Left forelimb (tissue), 1 donor: ENCODE measurements at places on chromosomes 5 and 9.

DNA sequence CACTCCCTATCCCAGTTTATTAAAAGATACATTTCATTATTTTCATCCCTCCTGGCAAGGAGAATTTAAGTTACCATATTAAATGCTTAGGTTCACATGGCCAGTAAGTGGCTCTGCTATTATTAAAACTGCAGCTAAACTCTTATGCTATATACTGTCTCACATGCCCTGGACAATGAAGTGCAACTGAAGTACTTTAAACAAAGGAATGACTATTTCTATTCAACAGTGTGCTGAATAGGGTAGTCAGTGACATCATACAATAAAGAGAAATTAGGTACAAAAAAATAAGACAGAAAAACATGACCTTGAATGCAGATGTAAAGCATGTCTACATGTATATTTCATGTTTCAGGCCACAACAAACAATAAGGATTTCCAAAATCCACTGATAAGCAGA is 282.6 kb upstream of the SMC2 start:
- DNase-seq: no peak

DNA sequence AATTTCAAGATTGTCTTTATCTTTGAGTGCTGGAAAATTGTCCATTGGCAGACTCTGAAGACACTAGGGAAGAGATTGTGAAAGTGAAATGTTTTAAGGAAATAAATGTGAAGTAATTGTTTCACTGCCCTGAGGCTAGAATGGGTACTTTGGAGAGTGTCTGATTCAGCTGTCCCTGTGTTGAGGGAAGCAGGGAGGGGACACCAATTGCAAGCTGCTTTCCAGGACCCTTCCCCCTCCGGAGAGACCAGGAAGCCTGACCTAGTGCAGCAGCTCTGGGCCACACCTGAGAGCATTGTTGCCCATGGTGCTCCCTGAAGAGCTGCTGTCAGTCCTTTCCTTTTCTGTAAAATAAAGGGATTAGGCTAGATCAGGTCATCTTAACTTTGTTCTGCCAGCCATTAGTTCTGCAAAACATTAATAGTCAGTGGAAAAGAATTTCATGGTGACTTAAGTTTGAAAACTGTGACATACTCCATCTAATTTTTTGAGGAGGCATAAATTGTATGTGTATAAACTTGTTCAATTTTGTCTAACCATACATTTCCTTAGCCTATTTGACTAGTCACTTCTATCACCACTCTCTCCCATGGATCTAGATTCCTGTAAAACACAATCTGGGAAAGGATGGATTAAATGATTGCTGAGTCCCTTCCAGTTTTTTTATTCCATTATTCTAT is 18.8 kb downstream of the MAP1B start:
- DNase-seq: no peak

DNA sequence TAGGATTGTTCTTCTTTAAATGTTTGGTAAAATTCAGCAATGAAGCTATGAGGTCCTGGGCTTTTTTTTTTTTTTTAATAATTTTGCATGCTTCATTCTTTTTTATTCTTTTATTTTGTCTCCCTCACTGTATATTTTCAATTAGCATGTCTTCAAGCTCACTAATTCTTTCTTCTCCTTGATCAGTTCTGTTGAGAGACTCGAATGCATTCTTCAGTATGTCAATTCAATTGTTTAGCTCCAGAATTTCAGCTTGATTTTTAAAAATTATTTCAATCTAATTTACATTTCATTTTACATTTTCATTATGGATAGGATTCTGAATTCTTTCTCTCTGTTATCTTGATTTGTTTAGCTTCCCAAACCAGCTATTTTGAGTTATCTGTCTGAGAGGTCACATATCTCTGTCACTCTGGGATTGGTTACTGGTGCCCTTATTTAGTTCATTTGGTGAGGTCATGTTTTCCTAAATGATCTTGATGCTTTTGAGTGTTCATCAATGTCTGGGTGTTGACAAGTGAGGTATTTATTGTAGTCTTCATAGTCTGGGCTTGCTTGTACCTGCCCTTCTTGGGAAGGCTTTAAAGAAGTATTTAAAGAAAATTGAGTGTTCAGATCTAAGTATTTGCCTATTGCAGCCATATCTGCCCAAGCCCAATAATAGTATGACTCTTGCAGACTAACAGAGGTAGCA is 9.1 kb downstream of the LURAP1L start:
- DNase-seq: no peak

DNA sequence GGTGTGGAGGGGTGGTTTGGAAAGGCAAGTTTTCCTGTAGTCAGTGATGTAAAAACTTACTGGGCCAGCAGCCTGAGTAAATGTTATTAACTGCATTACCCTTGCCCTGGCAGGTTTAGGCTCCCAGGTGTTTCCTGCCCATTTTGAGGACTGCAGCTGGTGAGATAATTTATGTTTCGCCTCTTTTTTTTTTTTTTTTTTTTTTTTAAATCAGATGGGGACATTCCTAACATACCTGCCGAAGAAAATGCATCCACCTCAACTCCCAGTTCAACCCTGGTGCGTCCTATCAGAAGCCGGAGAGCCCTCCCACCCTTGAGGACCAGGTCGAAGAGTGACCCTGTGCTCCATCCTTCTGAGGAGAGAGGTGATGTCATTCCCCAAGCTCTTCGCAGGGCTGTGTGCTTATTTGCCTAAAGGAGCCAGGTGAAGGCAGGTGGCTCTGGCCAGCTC is 60.6 kb downstream of the ENTREP1 start:
- no peak for DNase-seq

DNA sequence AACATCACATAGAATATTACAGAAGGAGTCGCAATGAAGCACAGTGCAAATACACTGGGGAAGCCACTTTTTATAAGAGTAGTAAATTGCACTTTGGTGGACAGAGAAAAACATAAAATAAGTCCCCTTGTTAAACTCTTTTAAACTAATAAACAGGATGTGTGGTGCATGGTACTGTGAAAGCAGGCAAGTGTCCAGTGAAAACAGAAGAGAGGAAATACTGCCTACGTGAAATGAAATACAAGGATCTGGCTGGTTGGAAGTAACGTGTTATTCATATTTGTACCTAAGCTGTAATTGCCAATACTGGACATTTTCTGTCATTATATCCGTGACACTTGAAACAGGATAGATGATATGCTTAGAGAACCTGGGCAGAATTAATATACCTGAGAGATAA is 191.9 kb upstream of the SLC27A6 start:
- no peak for DNase-seq

DNA sequence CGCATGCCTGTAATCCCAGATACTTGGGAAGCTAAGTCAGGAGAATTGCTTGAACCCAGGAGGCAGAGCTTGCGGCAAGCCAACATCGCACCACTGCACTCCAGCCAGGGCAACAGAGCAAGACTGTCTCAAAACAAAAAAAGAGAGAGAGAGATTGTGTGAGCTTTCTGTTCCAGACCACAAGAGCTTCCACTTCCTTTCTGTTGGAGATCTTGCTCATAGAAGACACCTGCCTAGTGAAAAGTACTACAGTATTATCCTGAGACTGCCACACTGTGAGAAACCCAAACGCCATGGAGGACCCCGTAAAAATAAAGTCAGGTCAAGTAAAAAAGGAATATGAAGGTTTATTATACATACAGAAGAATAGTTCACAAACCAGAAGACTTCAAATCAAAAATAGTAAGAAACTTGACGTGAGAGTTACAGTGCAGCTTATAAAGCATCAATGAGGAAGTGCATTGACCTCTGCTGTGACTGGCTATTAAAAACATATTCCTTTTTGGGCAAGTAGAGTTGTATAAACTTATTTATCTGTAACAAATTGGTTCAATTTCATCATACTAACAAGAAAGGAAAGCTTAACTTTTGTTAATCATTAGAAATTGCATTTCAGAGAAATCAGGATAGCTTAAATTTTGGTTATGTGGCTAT is 4.3 kb upstream of the EMB start:
- DNase-seq: no peak

- peak; percentile 85 for DNase-seq
Measured at GRCh38 chr9:35538361-35539234, 48.7 kb downstream of the RUSC2 start.

GRCh38 chr9:74595286-74595685 is 98.2 kb downstream of the RORB start:
- DNase-seq: no peak

DNA sequence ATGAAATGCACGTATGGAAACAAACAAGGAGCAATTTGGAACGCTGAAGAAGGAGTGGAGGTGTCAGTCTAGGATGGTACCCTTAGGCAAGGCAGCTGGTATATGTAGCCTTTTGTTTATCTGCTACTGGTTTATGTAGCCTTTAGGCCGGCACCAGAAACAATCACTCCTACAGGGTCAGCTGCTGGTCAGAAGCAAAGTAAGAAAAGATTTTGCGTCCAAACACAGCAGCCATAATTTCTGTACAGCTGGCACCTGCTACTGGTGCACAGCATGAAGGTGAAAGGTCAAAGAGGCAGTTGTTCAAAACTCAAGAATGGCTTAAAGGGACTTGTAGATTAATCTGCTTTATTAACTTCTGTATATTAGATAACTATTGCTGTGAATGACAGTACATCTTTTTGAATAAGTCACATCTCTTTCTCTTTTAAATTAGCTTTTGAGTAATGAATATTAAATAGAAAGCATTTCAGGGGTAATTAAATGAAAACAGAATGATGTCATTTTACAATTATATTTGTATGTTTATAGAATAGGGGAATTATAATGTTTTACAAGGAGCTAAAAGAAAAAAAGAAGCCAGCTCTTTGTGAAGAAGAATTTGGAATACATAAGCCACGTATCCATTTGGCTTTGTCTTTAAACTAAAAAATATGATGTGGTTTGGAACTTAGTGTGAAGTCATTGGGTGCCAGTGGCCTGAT is 33.1 kb upstream of the TLX3 start:
- DNase-seq: no peak

- DNase-seq: peak; percentile 64
Measured at GRCh38 chr5:172792701-172793570, 21.9 kb upstream of the DUSP1 start.

DNA sequence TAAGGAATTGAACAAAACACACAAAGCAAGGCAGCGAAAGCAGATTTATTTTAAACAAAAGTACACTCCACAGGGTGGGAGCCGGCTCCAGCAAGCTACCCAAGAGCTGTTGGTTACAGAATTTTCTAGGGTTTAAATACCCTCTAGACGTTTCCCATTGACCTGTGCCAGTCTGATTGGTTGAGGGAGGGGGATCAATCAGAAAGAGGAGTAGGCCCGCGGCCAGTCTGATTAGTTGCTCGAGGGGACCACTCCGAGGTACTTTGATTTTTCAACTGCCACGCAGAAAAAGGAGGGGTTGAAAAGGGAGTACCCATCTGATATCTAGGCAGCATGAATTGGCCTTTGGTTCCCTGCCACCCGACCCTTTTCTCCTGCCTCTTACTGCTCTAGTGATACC is 998 bp downstream of the SRP19 start:
- no peak for DNase-seq

DNA sequence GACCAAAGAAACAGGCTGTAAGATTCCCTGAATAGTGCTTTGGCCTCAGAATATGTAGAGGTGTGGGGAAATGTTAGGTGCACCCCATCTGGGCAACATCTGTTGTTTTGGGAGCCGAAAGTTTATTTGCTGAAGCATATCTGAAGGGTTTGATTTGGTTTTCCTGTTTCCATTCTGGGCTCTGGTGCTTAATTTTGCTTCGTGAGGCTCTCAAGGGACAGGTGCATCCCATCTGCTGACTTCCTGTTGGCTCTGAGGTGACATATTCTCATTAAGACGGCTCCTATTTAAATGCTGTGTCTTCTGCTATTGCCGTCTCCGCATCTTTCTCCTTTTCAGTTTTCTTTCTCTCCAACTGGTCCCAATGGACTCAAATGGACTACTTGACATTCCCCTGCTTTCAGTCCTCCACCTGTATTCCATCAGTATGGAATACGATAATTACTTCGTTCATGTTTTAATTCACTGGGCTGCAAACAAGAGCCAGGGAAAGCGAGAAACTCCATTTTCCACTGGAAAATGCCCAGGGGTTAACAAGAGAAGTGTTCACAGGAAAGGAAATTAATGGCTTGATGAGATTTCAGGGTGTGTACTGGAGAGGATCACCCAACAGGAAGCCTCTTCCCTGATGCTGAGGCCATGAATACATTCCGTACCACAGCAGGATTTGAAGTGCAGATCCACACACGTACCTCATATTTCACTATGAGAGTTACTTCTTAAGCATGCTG is 104.0 kb downstream of the MTX3 start:
- DNase-seq: no peak

GRCh38 chr5:9523090-9523823 is 22.6 kb downstream of the SEMA5A start:
- no peak for DNase-seq

DNA sequence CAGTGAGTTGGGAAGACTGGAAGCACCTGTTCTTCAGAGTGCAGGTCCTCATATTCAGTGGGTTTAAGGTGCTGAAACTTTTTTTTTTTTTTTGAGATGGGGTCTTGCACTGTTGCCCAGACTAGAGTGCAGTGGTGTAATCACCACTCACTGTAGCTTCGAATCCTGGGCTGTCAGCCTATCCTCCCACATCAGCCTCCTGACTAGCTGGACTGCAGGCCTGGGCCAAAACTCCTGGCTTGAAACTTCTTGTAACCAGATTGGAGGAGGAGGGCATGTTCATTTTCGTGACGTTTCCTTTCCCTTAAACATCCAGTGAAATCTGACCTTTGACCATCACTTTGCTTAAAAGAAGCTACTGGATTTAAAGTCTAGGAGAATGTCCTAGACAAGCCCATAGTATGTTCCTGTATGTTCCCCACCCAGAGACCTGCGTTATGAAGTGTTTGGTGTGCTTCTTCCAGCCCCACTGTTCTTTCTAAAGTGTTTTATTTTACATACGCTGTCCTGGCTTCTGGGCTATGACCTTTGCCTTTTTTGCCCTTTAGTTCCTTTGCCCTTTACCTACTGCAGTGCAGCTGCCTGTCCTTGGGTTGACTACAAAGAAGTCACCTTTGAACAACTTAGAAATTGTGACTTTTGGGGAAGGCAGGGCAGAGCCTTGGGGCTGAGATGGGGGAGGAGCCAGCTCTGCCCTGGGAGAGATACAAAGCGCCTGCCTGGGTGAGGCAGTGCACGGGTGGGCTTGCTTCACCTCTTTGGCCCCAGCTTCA is 18.4 kb downstream of the TENT4A start:
- DNase-seq: no peak

- DNase-seq: peak; percentile 69
Measured at GRCh38 chr5:179258922-179259730, 86.1 kb downstream of the ADAMTS2 start.

- no peak for DNase-seq
Measured at GRCh38 chr9:135490980-135491464, 9.5 kb upstream of the MRPS2 start.
